Stimulated activated CD8-positive, alpha-beta memory T cell treated with anti-CD3 and anti-CD28 coated beads, Interleukin-4, amount 100 ng/mL, for 48 hours (primary cell): ENCODE measurements at places on chromosomes 16 and 17.

GRCh38 chr16:48335961-48336360, 49.3 kb downstream of the SIAH1 start:
- DNase-seq = no peak

GRCh38 chr17:17035920-17036523, 6.2 kb upstream of the MPRIP start:
- no peak for DNase-seq

GRCh38 chr17:80968602-80969029, 23.0 kb upstream of the CHMP6 start:
- DNase-seq = no peak

GRCh38 chr17:73770115-73770848, 126.0 kb upstream of the SDK2 start:
- DNase-seq = no peak

GRCh38 chr17:45318561-45319230, 1.9 kb upstream of the MAP3K14 start:
- DNase-seq = no peak
